ENCODE measurements at places on chromosomes 7 and 10. TPM values are rescaled to one million over a fixed set of nuclear protein-coding genes. Genes with fewer than 3 reads are reported as not detected.

Gene C10orf95
- total RNA-seq = not detected

Gene SYT15
- 14.5 TPM for total RNA-seq

- no peaks in the 10 kb centered on the region for H3K36me3 ChIP-seq
- no peak for DNase-seq
- peaks cover 8% of the 10 kb centered on the region for H3K4me1 ChIP-seq
- no peaks in the 10 kb centered on the region for H3K27me3 ChIP-seq
- no peak overlapping the region for H3K27ac ChIP-seq
- H3K4me3 ChIP-seq = no peak overlapping the region
These were observed 94.8 kb downstream of the POLL start for GRCh38 chr10:101493249-101493648.

DNA sequence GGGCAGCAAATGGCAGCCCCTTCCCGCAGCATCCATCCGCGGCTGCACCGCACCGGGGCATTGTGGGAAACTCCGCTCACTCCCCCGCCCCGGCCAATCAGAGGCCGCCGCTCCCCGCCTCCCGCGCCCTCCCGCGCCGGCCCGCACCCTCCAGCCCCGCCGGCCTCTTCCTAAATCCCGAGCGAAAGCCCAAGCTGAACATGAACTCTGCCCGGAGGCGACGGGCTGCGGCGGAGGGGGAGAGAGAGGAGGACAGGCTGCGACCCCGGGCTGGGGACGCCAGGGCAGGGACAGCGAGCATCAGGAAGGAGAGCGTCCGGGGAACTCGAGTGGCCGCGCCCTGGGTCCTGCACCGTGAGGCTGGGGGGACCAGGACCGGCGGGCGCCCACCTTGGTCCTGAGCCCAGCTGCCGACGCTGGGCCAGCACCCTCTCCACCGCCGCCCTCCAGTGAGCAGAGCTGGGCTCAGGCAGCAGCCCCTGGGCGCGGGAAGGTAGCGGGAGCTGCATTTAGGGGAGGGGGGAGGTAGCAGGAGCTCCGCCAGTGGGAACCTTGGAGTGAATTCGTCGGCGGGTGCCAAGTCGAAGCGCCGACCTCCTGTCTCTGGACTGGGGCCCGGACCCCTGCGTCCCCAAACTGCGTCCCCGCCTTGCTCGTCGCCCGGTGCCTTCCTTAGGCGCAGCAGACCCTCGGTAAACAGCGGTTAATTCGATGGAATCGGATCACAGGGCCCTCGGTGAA is at the start of gene DGKI:
Gene DGKI, minus strand, starts transcription at position 148 of the 741 bp plus-strand sequence.
- H3K36me3 ChIP-seq = peaks cover 13% of the 10 kb centered on the region
- DNase-seq = no peak
- H3K27ac ChIP-seq = peak within 1 kb of the TSS; percentile 41
- H3K27me3 ChIP-seq = no peaks in the 10 kb centered on the region
- H3K4me3 ChIP-seq = peak within 1 kb of the TSS; percentile 63
